ENCODE measurements at places on chromosomes 6 and 20. TPM values are rescaled to one million over a fixed set of nuclear protein-coding genes. Genes with fewer than 3 reads are reported as not detected.

- H3K36me3 ChIP-seq, result no peaks in the 10 kb centered on the region
- H3K4me1 ChIP-seq, result no peaks in the 10 kb centered on the region
- no peak for DNase-seq
- no peak overlapping the region for H3K4me3 ChIP-seq
- no peaks in the 10 kb centered on the region for H3K27me3 ChIP-seq
These were observed 34.5 kb downstream of the TPD52L1 start for GRCh38 chr6:125188037-125188436.

GRCh38 chr6:132227904-132228303 is 173.4 kb downstream of the MOXD1 start:
- no peak overlapping the region for H3K4me3 ChIP-seq
- DNase-seq, result no peak
- H3K4me1 ChIP-seq, result peaks cover 7% of the 10 kb centered on the region
- H3K27me3 ChIP-seq, result no peaks in the 10 kb centered on the region

DNA sequence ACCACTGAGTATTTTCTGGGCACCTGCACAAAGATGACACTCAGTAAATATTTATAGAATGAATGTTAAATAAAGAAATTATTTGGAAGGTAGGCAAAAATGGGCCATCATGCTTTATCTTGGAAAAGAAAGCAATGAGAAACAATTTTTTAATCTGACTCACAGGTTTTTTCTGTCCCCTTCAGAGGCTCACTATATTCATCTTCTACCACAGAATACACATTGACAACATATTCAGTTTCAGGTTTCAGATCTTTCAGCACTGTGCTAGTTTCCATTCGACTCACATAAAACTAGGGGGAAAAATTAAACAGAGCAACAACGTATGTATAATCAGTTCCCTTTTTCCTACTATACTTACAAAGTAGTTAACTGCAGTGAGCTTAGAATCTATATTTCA is 58.3 kb downstream of the COL12A1 start:
- no peak overlapping the region for H3K27ac ChIP-seq
- no peaks in the 10 kb centered on the region for H3K27me3 ChIP-seq
- no peaks in the 10 kb centered on the region for H3K4me1 ChIP-seq

- no peak overlapping the region for H3K27ac ChIP-seq
- no peaks in the 10 kb centered on the region for H3K36me3 ChIP-seq
- no peaks in the 10 kb centered on the region for H3K4me1 ChIP-seq
- H3K27me3 ChIP-seq, result no peaks in the 10 kb centered on the region
These were observed 10.7 kb upstream of the SLC17A1 start for GRCh38 chr6:25842526-25842925.

- no peaks in the 10 kb centered on the region for H3K4me1 ChIP-seq
- H3K36me3 ChIP-seq, result peaks cover 4% of the 10 kb centered on the region
- H3K27ac ChIP-seq, result no peak overlapping the region
- H3K27me3 ChIP-seq, result no peaks in the 10 kb centered on the region
- no peak overlapping the region for H3K4me3 ChIP-seq
These were observed 544.5 kb downstream of the MAFB start for GRCh38 chr20:40144581-40144980.

DNA sequence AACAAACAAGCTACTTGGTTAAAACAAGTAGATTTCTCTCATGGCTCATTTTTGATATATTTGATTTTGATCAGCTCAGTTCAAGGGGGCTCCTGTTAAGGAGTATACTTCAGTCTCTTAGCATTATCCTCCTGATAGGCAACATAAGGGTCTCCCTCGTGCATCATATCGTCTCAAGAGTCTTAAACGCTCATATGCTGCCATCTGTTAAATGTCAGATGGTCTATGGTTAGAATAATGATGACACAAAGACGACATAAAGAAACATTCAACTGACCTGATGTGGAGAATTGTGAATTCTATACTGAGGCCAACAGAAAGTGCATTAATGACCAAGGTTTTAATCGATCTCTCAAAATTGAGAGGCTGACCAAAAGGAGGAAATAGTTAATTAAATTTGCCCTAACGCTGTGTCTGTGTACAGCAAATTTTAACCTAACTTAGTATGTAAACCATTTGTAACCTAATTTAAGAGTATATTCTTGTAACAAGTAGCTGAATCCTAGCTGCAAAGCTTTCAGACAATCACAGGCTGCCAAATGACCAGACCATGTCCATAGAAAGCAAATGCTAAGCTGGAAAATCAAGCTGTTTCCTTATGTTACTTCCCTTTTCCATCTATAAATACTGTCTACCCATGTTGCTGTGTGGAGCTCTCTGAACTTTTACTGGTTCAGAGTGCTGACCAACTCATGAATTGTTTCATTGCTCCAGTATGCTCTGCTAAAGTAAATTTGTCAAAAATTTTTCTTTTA is 1688.5 kb downstream of the GRIK2 start:
- H3K27ac ChIP-seq, result no peak overlapping the region
- no peaks in the 10 kb centered on the region for H3K4me1 ChIP-seq
- H3K27me3 ChIP-seq, result no peaks in the 10 kb centered on the region
- no peak overlapping the region for H3K4me3 ChIP-seq
- no peaks in the 10 kb centered on the region for H3K36me3 ChIP-seq

DNA sequence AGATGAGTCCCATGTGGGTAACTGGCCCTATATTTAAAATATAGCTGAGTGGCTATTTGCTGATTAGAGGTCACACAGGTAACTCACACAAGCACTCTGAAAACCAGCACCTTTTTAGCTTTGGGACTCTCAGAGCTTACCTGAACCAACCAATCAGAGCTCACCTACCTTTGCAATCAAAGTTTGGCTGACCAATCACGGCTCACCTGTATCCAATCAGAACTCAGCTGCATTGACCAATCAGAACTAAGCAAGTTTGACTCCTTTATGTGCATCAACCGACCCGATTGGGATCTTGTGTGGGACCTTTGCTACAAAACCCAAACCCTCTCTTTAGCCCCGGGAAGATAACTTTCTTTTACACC is 106.8 kb upstream of the NXT1 start:
- DNase-seq, result no peak
- no peak overlapping the region for H3K4me3 ChIP-seq
- H3K36me3 ChIP-seq, result no peaks in the 10 kb centered on the region
- H3K27ac ChIP-seq, result no peak overlapping the region
- H3K4me1 ChIP-seq, result no peaks in the 10 kb centered on the region

- peaks cover 15% of the 10 kb centered on the region for H3K4me1 ChIP-seq
- no peaks in the 10 kb centered on the region for H3K36me3 ChIP-seq
- no peak for DNase-seq
- H3K4me3 ChIP-seq, result no peak overlapping the region
- no peaks in the 10 kb centered on the region for H3K27me3 ChIP-seq
These were observed 20.9 kb downstream of the KCTD20 start for GRCh38 chr6:36463676-36464075.

DNA sequence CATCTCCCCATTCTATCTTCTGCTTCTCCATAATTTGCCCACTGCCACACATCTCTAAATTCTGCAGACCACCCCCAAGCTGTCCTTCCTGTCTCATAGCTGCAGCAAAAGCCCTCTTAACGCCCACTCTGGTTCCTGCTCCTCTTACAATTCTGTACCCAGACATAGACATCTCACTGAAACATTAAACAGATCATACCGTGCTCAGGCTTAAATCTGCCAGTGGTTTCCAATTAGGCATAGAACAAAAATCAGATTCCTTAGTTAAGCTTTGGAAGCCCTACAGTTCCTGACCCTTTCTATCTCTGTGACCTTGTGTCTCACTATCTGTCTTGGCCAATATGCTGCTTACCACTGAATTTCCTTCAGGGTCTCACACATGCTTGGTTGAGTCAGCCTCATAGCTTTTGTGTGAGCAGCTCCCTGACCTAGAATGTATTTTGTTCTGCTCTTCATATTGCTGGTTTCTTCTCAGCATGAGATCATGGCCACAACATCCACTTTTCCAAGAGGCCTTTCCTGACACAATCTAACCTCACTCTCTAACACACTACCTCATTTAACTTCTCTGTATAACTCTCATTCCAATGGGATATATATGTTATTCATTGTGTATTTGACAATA is 749.7 kb downstream of the MAFB start:
- H3K36me3 ChIP-seq, result no peaks in the 10 kb centered on the region
- H3K27ac ChIP-seq, result no peak overlapping the region
- H3K4me1 ChIP-seq, result 0 out of 2 replicates have a peak, but pooled peaks cover 3% of the 10 kb centered on the region

Gene ME1
- polyA plus RNA-seq, result 6.7 TPM

Gene MYH7B
- 1.0 TPM for polyA plus RNA-seq

Gene ZBTB9
- polyA plus RNA-seq, result 13.5 TPM
